ENCODE measurements at places on chromosomes 13 and 19. TPM values are rescaled to one million over a fixed set of nuclear protein-coding genes. Genes with fewer than 3 reads are reported as not detected.

RAD23A gene
- total RNA-seq: 704 TPM

GPR12 gene
- 0.17 TPM for total RNA-seq

RNF225 gene
- total RNA-seq: not detected

OR7A5 gene
- not detected for total RNA-seq

CDX2 gene
- not detected for total RNA-seq

FUT3 gene
- not detected for total RNA-seq

POU4F1 gene
- 0.77 TPM for total RNA-seq

MBD3L3 gene
- not detected for total RNA-seq

GIPC3 gene
- total RNA-seq: 0.52 TPM

FCGBP gene
- total RNA-seq: 8.7 TPM

MEDAG gene
- total RNA-seq: 9.6 TPM

ZNF8 gene
- total RNA-seq: 1.5 TPM

ICAM1 gene
- total RNA-seq: 3.7 TPM

SPINT2 gene
- total RNA-seq: 0.95 TPM
